ENCODE measurements at places on chromosomes 13 and 19.

DNA sequence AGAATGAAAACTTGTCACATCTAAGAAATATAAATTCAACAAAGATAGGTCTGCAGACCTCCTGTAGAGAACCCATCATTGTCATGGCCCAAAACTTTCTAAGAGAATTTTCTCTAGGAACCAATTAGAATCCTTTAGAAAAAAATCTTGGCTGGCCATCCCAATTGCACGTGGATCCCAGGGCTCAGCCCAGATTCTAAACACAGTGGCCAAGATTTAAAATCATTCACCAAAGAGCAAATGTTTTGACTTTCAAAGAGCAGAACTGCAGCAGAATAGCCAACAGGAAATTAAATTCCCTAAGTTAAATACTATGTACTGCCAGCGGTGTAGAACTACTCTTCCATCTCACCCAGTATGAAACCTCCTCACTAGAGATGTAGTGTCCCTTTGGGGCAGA lies 21.3 kb downstream of the IPO5 start:
- DNase-seq = no peak

DNA sequence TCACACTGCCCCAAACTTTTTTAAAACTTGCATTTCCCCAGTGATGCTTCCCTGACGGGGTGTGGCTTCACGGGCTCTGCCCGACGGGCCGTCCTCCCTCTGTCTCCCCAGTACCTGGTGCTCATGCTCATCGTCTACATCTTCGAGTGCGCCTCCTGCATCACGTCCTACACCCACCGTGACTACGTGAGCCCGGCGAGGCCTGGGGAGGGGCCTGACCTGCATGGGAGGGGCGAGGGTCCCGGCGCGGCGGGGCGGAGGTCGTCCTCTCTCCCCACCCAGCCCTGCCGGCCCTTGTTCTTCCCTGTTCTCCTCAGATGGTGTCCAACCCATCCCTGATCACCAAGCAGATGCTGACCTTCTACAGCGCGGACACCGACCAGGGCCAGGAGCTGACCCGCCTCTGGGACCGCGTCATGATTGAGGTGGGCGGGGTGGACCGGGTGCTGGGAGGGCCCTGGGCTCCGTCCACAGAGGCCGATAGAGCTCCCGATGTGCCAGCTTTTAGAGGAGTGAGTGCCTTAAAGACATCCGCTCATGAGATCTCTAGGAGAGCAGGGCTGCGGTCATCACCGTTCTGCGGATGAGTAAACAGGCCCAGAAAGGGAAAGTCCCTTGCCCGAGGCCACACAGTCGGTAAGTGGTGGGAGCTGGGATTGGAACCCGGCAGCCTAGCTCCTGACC lies 6.9 kb downstream of the UPK1A start:
- DNase-seq = peak; percentile 30

- DNase-seq = no peak
These were observed 37.6 kb upstream of the CD177 start for GRCh38 chr19:43315851-43316250.

GRCh38 chr19:16017138-16017490 lies 59.2 kb upstream of the TPM4 start:
- no peak for DNase-seq

DNA sequence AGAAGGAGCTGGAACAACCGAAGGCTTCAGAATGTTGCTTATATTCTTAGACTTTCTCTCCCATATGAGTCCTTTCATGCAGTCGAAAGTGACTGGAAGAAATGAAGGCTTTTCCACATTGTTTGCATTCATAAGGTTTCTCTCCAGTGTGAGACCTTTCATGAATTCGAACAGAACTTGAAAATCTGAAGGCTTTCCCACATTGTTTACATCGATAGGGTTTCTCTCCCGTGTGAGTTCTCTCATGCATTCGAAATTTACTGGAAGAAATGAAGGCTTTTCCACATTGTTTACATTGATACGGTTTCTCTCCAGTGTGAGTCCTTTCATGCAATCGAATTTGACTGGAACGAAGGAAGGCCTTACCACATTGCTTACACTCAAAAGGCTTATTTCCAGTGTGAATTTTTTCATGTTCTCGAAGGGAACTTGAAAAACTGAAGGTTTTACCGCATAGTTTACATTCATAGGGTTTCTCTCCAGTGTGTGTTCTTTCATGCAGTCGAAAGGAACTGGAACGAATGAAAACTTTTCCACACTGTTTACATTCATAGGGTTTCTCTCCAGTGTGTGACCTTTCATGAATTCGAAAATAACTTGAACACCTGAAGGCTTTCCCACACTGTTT lies 21.5 kb downstream of the ZNF14 start:
- DNase-seq = no peak
